Fibroblast of mammary gland (primary cell): ENCODE measurements at places on chromosomes 4 and X.
A peak's percentile ranks its signal among the peaks of the same experiment; 100 is the strongest.

GRCh38 chr4:153228512-153229140 lies 24.4 kb downstream of the TRIM2 start:
- no peak for DNase-seq

- no peak for DNase-seq
These were observed 35.3 kb upstream of the SRPX start for GRCh38 chrX:38256019-38256418.

DNA sequence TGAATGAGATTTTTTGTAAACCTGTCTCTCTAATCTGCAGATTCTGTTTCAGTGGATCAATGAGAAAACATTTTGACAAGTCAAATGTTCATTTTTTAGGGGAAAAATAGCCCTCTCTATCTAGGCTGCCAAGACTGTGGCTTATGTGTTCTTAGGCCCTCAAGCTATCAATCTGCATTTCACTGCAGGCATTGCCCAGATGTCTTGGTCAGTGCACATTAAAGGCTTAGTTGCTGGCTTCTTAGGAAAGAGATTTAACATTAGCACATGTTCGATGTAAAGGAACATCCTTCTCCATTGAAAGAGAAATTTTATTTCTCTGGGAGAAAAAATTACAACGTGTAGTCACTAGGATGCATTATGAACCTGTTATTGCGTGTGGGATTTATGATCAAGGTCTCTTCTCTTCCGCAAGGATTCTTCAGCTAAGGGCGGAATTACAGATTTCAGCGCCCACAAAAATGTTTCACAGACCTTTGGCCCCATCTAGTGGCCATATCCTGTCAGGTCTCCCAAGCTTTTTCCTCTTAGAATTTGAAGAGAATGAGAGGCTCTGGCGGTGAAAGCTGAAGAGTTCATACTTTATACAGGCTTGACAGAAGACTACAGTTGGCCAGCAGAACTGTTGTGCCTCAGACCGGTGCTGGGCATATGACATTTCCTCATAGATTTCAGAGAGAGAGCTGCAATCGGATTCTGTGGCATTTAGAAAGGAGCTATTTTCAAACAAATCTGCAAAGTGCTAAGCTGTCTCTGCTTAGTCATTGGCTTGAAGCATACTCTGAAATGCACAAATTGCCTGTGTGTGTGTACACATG lies 144.6 kb upstream of the NOCT start:
- peak; percentile 71 for DNase-seq

DNA sequence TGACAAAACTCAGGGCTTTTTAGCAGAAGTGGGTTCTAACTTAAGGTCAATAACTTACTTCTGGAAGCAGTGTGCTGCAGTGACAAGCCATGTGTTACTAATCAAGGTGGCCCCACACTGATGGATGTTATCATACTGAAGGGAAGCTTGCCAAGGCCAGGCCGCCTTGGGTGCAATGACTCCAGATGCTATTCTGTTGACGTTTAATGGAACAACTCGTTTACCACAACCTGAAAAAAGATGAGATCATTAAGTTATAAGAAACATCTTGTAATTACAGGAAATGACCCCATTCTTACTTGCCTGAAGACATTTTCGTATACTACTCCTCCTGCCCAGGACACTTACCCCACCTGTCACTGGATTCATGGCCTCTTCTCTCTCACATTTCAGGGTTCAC lies 38.9 kb upstream of the TMPRSS11D start:
- peak; percentile 76 for DNase-seq

DNA sequence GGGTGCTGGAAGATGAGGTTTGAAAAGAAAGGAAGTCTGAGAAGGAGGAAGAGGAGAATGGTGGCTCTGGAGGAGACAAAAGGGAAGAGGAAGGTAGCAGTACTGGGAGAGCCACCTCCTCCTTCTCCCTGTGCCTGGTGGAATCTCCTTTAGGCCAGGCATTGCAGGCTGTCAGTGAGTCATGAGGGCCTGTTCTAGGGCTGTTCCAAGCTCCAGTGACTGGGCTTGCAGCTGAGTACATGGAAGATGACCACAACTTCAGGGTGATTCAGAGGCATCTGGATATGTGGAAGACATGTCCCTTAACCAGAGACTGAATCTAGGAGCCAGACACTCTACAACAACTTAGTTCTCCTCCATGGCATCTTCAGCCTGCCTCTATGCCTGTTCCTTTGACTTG lies 107.8 kb downstream of the EFNB1 start:
- peak; percentile 94 for DNase-seq

DNA sequence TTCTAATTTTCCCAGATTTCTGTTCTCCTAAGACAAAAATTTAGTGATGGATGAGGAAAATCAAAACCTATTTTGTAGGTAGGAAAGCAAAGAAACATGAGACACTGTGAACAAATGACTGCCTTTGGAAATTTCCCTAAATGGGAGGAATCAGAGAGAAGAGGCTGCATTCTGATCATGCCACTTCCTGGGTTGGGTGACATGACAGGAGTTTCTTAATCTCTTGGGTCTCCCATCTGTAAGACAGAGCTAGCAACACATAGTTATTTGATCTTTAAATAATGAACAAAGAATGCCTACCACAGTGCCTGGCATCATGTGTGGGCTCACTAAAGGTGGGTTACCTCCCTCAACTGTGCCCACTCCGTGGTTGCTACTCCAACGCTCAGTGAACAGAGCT lies 57.1 kb downstream of the CCDC149 start:
- no peak for DNase-seq
